Stimulated activated CD8-positive, alpha-beta memory T cell treated with anti-CD3 and anti-CD28 coated beads, Interleukin-7, amount 100 ng/mL, for 1 hour (primary cell): ENCODE measurements at places on chromosomes 4 and X.

GRCh38 chrX:155027509-155028066 lies 944 bp downstream of the FUNDC2 start:
- no peak for DNase-seq

- no peak for DNase-seq
These were observed 356.0 kb downstream of the ADAM29 start for GRCh38 chr4:175273995-175274753.

- no peak for DNase-seq
These were observed 29.6 kb downstream of the PBDC1 start for GRCh38 chrX:76202471-76202870.

GRCh38 chr4:148114436-148114835 lies 327.8 kb downstream of the NR3C2 start:
- no peak for DNase-seq

GRCh38 chr4:139672732-139673131 lies 7.1 kb downstream of the MGST2 start:
- DNase-seq: no peak

DNA sequence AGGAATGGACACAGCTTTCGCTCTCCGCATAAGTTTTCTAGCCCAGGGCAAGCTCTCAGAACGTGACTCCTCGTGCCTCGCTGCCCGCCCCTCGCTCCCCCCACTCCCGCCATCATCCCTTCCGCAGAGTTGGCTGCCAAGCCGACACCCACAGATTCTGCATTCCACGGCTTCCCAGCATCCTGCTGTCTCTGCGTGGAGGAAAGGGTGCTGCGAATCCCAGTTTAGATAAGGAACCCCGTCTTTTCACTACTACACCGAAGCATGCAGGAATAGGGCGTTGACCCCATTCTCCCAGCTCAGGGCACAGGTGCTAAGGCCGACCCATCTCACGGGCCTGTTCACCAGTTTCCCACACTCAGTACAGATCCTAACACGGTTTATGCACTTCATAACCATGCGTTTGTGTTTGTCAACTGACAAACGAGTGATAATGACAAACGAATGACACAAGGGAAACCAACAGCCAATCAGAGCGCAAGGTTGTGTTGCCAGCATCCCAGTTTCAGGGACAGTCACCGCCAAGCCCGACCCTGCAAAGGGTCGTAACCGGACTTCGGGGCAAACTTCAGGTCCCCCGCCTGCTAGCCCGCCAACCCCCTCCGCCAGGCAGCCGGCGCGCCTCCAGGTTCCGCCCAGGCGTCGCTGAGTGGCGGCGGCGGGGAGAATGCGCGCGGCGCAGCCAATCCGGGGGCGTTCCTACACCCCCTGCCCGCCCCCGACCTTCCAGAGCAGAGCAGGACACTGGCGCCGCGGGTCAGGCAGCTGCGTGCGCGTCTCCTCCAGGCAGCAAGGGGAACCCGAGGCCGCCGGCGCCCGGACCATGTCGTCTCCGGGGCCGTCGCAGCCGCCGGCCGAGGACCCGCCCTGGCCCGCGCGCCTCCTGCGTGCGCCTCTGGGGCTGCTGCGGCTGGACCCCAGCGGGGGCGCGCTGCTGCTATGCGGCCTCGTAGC lies at the start of gene CYP2U1:
TSS of gene CYP2U1 (plus strand) at position 729 of the 954 bp plus-strand sequence. CDS start at position 824, 95 bp downstream.
- peak; percentile 60 for DNase-seq

DNA sequence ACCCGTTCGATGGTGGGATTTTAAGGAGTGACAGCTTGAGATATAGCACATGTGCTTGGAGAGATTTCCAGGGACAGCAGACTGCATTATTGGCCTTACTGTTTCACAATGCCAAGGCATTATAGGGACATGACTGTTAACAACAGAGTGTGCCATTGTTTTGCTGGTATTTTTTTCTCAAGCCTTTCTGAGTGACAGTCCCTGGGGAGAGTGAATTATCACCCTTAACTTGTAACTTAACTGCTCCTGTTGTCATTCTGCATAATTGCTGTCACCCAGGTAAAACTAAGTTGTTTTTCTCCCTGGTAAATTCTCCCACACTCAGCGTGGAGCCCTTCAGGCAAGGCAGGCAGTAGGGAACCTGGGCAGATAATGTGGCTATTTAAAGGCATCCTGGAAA lies 989.2 kb upstream of the LCORL start:
- DNase-seq: no peak

- no peak for DNase-seq
These were observed 83.7 kb downstream of the DHRSX start for GRCh38 chrX:2416851-2417604.

- DNase-seq: no peak
These were observed 120.2 kb upstream of the PDE5A start for GRCh38 chr4:119748853-119749252.

DNA sequence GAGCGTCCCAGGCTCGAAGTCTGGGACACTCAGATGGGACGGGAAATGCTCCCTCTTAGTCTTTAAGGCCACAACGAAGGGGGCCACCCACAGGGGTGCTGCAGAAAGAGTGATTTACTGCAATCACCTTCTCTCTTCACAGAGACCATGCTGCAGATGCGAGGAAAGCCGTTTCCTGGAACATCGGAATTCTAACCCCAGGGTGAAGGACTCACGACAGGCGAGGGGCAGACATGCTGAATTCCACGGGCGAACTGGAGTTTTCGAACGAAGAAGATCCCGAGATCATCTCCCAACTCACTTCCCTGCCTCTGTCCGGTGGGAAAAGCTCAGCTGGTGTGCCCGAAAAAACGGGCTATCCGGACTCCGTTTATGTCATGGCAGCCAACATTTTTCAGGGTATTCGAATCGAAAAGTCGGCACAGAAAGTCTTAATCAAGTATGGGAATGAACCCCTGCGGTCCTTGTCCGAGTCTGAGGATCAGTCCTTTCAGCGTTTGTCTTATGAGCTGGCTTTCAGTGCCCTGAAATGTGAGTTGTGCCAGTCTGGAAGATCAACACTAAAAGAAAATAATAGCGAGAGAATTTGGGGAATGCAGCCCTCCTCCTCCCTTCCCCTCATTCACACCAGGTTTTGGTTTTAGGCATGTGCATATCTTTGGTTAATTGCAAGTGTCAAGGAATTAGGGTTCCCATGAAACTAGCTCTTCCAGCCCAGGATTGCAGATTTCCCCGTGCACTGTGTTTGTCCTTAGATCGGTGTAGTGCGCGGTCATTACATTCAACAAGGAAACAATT lies 905 bp downstream of the NSUN7 start:
- DNase-seq: no peak

GRCh38 chrX:9071031-9071650 lies 37.2 kb upstream of the FAM9B start:
- DNase-seq: no peak

GRCh38 chr4:112201915-112202505 lies 29.6 kb upstream of the AP1AR start:
- DNase-seq: no peak

DNA sequence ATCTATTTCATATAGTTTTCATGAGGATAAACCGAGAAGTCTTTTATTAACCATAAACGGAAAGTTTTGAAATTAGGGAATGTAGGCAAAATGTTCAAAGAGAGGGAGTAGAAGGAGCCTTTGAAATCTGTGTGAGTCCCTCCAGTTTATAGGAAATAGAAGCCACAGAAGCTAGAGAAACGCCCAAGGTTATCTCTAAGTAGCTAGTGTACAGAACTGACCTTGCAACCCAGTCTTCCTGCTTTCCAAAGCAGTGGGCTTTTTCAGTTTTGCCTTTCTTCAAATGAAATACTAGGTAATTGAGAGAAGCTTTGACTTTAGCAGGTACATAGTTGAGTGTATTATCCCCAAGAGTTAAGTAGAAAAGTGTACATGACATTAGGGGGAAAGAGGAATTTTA lies 39.4 kb downstream of the STIM2 start:
- DNase-seq: no peak

DNA sequence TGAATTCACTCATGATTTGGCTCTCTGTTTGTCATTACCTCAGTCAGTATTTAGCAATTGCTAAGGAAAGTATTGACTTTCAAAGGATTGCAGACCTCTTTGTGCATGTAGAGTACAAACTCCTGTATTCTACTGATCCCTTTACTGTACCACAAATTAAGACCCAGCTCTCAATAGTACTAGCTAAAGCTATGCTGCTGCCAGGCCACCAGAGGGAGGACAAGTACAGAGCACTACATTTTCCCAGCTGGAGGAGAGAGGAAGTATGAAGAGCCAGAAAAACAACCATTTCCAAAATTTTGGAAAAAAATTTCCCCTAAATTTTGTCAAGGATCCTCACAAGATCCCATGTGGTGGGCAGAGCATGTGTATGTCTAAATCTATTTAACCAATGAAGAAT lies 175.0 kb upstream of the MTMR8 start:
- DNase-seq: no peak

GRCh38 chr4:147674496-147674895 lies 9.5 kb downstream of the PRMT9 start:
- DNase-seq: no peak

DNA sequence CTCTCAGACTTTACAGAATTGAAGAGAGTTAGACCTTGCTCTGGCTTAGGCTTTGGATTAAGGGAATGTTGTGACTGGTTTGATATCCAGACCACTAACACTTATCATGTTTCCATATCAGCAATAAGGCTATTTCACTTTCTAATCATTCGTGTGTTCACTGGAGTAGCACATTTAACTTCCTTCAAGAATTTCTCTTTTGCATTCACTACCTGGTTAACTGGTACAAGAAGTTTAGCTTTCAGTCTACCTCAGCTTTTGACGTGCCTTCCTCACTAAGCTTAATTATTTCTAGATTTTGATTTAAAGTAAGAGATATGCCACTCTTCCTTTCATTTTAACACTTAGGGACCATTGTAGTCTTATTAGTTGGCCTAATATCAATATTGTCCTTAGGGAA lies 62.6 kb downstream of the CASP6 start:
- DNase-seq: no peak

DNA sequence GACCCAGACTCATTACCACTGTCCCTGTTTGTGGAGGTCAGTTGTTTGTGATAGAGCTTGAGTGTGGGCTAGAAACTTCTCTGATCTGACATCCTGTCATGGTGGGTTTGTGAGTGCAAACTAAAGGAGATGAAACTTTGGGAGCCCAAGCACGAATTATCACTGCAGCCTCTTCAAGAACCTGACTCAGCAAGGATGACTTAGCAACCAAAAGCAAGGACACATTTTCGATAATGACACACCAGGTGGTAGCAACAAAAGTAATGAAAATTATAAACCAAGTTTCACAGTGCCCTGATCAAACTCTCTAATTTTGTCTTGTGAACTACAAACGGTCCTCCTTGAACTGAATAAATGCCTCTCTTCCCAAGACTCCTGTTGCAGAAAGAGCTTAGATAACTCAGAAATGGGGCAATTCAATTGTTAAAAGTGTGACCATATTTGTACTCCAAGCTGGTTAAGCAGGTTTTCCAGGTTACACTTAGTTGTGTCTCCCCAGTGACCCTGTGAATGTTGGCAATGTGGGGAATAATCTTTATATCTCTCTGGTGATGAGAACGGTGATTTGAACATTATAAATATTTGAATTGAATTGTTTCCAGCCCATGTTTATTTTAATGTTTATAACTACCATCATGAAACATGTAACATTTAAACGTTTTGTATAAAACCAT lies 52.6 kb upstream of the ATP8A1 start:
- DNase-seq: no peak

DNA sequence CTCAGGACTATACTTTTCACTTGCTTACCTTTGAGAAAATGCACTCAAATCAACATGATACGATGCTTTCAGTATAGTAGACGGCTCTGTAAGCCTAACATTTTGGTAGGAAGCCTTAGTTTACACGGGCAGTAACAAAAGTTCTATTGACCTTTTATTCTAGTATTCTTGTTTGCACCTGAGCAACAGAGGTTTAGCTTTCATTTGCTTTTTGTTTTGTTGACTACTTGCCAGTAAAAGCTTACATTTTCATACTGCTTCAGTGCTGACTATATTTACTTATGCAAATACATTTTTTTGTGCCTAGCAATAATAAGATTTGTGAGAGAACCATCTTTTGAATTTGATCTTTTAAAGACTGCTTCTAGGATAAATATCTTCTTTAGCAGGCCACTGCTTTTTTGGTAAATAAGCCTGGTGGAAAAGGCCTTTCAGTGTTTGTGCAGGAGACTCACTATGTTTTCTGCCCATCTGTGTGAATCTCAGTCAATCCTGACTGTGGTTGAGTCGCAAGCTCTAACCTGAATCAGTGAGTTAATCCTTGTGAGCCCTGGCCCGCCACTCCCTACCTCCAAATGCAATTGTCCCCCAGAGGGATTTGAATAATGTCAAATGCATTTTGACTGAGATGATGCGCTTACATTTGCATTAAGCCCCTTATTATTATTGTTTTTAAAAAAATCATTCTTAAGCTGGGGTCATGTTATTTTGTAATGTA lies 21.9 kb downstream of the FHIP1A start:
- DNase-seq: no peak

GRCh38 chrX:113818346-113818745 lies 765.5 kb upstream of the HTR2C start:
- DNase-seq: no peak

DNA sequence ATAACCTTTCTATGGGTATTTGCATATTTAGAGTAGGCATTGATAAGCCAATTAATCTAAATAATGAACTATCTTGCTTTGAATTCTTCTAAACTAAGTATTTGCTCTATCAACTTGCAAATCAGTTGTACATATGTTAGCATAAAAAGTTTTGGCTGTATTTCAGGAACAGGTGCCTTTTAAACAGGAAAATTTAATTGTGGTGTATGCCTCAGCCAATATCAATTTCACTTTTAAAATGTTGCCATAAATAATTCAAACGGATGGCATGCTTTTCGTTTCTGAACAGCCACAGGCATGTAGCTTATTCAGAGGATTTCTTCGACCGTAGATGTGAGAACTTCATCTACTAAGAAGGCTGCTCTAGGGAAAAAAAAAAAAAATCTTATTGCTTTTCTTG lies 99.9 kb downstream of the DCLK2 start:
- no peak for DNase-seq

GRCh38 chrX:39577206-39577984 lies 520.4 kb downstream of the BCOR start:
- DNase-seq: no peak

DNA sequence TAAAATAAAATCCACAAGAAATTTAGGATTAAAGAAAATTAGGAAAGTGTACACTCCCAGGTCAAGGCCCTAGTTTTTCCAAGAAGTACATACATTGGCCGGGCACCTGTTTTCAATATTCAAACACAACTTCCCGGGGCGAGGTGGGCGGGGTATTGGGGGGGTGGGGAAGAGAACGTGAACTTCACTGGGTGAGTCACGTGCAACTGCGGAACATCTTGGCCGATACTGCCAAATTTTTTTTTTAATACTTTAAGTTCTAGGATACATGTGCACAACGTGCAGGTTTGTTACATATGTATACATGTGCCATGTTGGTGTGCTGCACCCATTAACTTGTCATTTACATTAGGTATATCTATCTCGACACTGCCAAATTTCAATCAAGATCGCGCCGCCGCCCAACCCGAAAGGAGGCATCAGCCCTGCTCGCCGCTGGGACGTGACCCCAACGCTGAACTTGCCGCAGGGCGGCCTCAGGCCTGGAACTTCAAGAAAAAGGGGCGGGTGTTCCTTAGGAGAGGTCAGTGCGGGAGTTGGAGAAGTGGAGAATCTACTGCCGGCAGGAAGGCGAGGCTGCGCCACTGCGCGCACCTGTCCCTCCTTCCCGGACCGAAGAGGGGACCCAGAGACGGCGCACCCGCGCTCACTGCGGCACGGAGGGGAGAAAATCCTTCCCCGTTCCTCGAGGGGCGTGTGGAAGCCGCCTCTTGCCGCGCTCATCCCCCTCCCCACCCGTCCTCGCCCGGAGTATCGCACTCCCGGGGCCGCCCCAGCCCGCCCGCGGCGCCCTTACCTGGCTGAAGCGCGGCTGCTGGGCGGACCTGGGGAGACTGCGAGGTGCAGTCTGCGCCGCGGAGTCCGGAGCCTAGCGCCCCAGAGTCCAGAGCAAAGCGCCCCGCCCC lies at the start of gene TEC:
TSS of gene TEC (minus strand) at position 883 of the 905 bp plus-strand sequence. CDS start 41,224 bp downstream, outside the sequence.
- peak; percentile 5 for DNase-seq
